ENCODE measurements at places on chromosomes 2 and 18.
A peak's percentile ranks its signal among the peaks of the same experiment; 100 is the strongest.

DNA sequence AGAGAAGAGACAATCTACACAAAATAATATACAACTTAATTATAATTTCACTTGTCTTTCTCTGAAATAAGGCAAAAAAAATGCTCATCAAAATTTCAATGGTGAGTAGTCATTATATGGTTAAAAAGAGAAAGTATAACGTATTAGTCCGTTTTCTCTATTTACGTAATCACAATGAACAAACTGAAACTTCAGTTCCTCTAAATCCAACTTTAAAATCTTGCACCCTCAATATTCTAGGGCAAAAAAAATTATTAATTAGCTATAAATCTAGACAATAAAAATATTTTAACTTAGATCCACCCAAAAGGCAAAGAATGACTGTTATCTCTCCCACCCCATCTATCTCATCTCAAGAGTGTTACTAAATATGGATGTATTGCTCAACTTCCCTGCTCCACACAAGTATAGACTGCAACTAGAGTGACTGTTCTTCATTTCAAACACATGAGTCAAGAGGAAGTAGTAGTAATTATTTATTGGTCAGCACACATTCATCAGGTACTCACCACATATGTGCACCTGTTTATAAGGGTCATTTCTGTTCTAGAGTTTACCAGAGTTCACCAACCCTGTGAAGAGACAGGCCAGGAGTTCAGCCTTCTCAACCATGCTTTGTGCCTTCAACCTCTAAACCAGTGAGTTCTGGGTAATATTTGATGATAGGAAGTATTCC, 36.4 kb downstream of the STK39 start:
- ATAC-seq: peak; percentile 90

GRCh38 chr2:109533823-109534222, 79.9 kb downstream of the SEPTIN10 start:
- ATAC-seq: no peak

DNA sequence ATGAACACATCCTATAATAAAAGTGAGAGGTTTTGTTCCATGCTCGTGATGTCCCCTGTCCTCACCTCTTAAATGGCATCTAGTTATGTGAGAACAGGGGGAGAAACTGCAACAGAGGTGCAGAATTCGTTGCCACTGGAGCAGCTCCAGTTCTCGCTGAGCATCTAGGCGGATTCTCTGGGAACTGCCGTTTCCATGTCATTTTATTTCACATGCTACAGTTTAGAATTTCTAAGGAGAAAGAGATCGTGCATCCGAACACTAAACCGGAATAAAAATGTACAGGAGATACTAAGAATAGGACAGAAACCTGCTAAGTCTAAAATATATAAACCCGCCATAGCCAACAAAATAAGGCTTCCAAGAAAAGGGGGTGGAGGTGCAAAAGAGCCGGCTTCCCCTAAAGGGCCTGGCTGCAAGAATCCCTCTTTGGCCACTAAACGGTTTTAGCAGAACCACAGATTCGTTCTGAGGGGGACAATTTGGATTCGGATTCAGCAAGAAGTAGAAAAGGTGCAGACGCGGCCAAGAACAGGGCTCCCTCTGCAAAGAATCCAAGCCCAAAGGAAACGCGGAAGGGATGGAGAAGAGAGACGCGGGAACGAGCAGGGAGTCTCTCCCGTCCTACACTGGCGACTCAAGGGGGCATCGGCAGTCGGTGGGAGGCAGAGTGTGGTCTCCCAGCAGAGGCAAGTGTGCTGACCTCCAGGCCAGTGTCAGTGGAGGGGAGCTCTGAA, 1.3 kb downstream of the TMEM163 start:
- no peak for ATAC-seq

DNA sequence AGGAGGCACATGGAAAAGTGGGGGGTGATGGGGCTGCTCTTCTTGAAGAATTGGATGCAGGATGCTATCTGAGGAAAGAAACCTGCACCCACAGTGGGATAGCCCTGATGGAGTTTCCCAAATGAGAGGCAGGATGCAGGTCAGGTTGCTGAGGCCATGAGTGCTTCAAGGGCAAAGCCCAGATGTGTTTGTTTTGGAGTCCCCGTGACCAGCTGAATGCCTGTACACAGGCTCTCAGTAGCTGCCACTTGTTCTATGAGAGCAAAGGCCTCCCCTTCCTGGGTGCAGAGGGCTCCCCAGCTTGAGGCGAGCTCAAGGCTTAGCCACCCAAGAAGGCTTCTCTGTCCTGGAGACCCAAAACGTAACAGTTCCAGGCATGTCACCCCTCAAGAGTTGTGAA, 192.7 kb downstream of the SEPTIN10 start:
- no peak for ATAC-seq

Measured in motor neuron (in vitro differentiated cells).